Left lung (tissue), 14 donors: ENCODE measurements at places on chromosomes 7 and 10. TPM values are rescaled to one million over a fixed set of nuclear protein-coding genes. Genes with fewer than 3 reads are reported as not detected.

- DNase-seq = no peak
Measured at GRCh38 chr10:6743291-6743849, 163.3 kb upstream of the PRKCQ start.

DNA sequence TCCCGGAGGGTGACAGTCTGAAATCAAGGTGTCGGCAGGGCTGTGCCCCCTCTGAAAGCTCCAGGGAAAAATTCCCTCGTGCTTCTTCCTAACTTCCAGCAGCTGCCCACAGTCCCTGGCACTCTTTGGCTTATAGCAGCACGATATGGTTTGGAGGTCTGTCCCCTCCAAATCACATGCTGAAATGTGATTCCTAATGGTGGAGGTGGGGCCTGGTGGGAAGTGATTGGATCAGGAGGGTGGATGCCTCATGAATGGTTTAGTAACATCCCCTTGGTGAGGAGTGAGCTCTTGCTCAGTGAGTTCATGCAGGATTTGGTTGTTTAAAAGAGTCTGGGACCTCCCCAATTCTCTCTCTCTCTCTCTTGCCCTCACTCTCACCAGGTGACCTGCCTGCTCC lies 51.1 kb downstream of the GPAM start:
- DNase-seq = no peak

DNA sequence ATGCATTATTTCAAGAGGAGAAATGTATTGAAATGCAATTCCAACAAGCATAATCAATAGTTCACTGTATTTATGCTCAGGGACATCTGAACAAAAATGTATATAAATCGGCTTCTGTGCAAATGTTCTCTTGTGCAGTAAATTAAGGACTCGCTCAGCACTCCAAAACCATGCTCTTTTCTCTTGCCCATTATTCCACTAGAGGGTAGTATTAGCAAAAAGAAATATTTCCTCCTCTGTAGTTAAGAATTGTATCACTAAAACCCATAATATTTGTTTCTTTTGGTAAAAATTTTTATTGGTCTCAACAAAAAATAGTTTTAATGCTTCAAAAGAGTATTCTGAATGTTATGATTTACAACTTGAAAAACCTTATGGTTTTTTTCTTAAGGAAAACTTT lies 803.1 kb downstream of the PCDH15 start:
- DNase-seq = no peak

- no peak for DNase-seq
Measured at GRCh38 chr10:227014-227413, 91.8 kb downstream of the ZMYND11 start.

- no peak for DNase-seq
Measured at GRCh38 chr7:516606-517456, 2.8 kb downstream of the PDGFA start.

DNA sequence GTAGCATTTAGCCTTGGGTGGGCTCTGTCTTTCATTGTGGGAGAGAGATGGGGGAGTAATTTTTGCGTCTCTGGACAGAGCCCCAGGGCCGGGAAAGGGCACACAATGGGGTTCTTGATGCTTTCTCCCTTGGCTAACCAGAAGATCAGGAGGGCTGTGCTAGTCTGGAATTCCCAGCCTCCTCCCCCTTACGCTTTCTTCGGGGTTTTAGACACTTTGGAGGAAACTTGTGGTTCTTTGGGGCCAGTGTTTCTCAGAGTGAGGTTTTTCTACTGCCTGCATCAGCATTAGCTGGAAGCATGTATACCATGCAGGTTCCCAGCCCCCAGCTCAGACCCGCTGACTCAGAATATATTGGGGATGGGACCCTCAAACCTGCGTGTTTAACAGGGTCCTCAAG lies 7.0 kb downstream of the NEURL1 start:
- no peak for DNase-seq

The CHAT gene
- polyA plus RNA-seq = not detected

- no peak for DNase-seq
Measured at GRCh38 chr7:73533742-73534141, 11.6 kb upstream of the BAZ1B start.

DNA sequence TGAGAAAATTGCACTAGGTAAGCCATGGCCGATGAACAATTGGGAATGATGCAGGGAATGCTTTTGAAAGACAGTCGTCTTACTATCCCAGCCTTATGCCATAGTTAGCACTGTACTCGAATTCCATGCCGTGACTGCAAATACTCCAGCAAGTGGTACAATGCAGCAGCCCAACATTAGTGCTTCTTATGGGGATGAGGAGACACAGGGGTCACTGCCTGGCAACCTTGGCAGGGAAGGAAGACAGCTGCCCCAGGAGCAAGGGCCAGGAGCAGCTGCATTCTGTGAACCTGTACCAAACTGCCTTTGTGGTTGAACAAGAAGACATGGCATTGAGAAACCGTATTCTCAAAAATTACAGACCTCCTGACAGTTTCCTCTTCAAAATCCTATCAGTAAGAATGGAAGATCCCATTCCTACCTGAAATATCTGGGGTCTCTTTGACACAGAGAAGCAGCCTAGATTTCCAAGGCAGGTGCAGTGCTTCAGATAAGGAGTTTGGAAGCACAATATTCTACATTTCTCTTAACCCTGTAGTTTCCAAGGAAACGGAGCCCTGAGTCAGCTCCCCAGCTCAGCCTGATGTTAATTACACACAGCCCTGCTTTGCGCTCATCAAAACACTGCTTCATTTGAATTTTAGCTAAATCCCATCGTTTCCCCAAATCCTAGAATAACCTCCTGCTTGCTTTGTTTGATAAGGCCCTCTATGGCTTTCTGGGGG lies 49.0 kb upstream of the FRMD4A start:
- no peak for DNase-seq

GRCh38 chr10:29576681-29577080 lies 58.1 kb downstream of the SVIL start:
- DNase-seq = no peak

The IDI2 gene
- polyA plus RNA-seq = 0.17 TPM

DNA sequence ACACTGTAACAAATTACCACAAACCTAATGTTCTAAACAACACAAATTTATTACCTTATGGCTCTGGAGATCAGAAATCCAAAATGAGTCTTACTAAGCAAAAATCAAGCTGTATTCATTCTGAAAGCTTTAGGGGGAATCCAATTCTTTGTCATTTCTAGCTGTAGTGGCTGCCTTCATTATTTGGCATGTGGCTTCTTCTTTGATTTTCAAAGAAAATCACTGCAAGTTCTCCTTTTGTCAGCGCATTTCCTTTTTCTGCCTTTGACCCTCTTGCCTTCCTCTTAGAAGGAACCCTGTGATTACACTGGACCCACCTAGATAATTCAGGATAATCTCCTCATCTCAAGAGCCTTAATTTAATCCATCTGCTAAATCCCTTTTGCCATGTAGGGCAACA lies 36.9 kb downstream of the ZPBP start:
- DNase-seq = no peak

GRCh38 chr7:47357863-47358262 lies 224.0 kb downstream of the TNS3 start:
- DNase-seq = no peak

The SEC31B gene
- 23.8 TPM for polyA plus RNA-seq

GRCh38 chr7:107579554-107579884 lies 527 bp upstream of the BCAP29 start:
- no peak for DNase-seq

GRCh38 chr10:66378117-66378876 lies 547.5 kb upstream of the LRRTM3 start:
- no peak for DNase-seq

The PRXL2A gene
- polyA plus RNA-seq = 89.8 TPM

The GRM8 gene
- polyA plus RNA-seq = 0.26 TPM

The CCL26 gene
- 0.36 TPM for polyA plus RNA-seq

GRCh38 chr10:128473396-128473795 lies 347.2 kb upstream of the MKI67 start:
- no peak for DNase-seq

- no peak for DNase-seq
Measured at GRCh38 chr7:155809332-155809946, 2.8 kb downstream of the SHH start.

- no peak for DNase-seq
Measured at GRCh38 chr10:92239151-92239599, 51.7 kb downstream of the CPEB3 start.

DNA sequence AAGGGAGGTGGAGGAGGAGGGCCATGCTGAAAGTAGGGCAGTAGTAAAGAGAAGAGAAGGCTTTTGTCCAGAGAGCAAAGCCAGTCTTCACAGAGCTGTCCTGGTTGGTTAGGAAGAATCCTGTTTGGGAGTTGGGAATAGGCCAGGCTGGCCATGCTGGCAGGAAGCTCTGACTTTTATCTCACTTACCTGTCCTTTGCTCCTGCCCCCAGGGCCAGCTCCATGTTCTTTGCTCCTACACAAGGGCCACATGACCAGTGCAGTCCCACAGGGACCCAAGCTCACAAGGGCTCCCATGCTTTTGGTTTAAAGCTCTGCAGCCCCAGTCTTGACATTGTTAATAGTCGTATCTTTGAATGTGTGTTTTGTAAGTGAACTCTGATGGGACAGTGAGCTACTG lies 161.6 kb upstream of the KMT2E start:
- no peak for DNase-seq

The TMEM140 gene
- 17.7 TPM for polyA plus RNA-seq

DNA sequence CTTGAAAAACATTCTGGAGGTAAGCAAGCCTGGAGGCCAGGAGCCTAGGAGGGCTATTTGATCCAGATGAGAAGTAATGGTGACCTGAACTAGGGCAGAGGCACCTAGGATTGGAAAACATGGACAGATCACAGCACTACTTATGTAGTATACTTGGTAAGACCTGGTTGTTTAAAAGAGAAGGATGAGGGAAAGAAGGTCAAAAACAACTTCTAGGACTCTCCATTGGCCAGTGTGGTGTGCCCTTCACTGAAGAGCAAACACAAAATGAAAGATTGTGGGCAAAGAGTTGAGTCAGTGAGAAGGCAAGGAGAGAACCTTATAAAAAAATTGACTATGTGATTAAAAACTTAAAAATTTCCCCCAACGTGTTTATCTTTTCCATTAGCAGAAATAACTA lies 14.3 kb downstream of the ANKRD1 start:
- no peak for DNase-seq

DNA sequence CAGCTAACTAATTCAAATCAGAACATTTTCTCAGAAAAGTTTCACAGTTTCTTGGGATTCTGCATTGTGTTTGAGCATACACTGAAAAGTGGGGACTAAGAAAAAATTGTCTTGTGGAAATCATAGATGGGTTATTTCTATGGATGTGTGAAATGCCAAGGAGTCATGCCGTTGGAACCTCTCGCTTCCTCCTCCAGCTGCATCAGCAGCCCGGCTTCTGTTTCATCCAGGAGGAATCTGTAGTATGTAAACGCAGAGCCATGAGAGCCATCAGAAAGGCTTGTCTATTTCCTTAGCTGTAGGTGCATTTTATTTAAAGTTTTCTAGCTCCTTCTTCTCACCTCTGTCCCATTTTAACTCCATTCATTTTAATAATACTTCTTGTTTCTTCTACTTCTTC lies 1144.1 kb downstream of the GATA3 start:
- DNase-seq = no peak

GRCh38 chr10:112728118-112728883 lies 221.7 kb upstream of the TCF7L2 start:
- DNase-seq = no peak
